ENCODE measurements at places on chromosomes 12 and 14.

DNA sequence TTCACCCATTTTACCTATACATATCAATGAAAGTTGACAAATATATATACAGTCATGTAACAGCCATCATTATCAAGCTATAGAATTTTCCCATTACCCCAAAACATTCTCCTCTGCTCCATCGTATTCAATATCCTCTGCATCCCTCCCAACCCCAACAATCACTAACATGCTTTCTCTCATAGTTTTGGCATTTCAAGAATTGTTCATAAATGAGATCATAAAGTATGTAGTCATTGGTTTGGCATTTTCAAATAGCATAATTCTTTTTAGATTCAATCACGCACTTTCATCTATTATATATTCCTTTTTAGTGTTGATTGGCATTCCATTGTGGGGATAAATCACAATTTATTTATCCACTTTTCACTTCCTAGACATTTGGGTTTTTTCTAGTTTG is 866.0 kb upstream of the TMEM132C start:
- no peak for DNase-seq

DNA sequence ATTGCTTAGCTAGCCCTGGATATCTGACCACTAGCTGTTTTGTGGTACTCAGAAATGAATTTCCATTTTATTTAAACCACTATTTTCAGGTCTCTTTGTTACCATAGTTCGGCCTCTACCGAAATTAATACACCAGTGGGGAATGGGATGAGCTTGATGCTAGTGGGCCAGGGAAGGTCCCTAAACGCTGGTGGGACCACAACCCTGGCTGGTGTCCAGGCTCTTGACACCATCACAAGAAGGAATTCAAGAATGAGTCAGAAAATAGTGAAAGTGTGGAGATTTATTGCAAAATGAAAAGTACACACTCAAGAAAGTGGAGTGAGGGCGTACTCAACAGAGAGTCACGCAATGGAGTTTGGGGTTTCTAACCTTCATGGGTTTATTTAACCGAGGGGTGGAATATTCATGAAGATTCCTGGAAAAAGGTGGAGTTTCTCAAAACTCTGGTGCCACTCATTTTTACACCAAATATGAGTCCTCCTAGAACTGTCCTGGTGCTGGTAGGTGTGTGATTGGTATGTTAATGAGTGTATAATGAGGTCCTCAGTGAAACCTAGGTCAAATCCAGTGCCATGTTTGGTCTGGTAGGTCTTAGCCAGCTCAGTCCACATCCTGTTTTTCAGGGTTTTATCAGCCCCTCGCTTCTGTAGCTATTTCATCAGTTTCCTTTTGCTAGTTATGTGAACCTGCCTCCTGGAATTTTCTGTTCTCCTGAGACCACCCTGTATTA is 38.9 kb upstream of the LRP6 start:
- no peak for DNase-seq

DNA sequence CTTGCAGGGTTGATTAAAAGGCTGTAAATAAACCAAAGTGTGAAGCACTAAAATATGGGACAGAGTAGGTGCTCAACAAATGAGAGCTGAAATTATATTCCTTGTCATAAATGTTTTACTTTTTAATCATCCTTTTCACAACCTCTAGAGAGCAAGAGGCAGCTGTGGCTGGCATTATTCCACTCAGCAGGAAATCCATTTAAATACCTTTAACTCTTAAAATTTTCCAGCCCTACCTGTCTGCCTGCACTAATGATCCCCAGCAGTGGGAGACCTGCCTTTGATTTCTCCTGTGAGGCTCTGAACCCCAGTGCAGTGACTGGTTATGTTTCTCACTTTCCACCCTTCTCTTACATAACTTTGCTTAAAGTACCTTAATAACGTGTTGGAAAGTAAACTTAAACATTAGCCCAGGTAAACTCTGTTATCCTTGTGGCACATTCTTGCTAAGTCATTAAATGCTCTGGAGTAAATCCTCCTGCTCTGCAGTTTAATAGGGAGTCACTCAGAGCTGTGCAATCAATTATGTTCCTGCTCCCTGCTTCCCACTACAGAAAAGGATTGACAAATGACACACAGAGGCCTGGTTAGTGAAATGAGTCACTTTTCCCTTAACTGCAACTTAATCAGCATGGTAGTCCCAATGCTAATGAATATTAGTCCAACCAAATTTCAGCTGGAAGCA is 755.7 kb upstream of the USP15 start:
- DNase-seq: no peak

- DNase-seq: no peak
Measured at GRCh38 chr12:85457016-85457415, 177.0 kb downstream of the ALX1 start.

- no peak for DNase-seq
Measured at GRCh38 chr14:63517354-63517753, 25.8 kb downstream of the PPP2R5E start.

- peak; percentile 48 for DNase-seq
Measured at GRCh38 chr12:26713885-26714383, 119.1 kb downstream of the ITPR2 start.

- DNase-seq: no peak
Measured at GRCh38 chr12:83996671-83997070, 915.9 kb downstream of the SLC6A15 start.

- no peak for DNase-seq
Measured at GRCh38 chr12:47744005-47744651, 14.6 kb downstream of the RAPGEF3 start.

DNA sequence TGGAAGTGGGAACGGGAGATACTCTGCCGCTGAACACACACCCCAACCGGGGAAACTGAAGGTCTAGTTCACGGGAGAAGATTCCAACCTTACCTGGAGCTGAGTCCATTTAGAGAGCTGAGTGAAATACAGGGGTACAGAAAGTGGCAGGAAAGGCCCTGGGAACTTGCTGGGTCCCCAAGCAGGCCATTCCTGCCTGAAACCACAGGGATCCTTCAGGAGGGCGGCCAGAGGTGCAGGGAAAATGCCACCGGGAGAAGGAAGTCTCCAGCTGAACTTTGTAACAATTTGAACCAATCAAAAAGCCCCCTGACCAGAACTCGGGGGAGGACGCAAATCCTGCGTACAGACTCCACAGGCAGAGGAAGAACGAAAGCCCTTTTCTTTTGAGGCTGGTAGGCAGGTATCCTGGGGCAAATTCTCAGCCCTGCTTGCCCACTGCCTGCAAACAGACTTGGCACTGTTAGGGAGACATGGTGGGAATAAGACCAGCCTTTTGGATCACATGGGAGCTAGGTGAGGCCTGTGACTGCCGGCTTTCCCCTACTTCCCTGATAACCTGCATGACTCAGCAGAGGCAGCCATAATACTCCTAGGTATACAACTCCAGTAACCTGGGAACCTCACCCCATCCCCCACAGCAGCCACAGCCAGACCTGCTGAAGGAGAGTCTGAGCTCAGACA is 170.9 kb downstream of the SEC23A start:
- DNase-seq: no peak

- DNase-seq: no peak
Measured at GRCh38 chr12:29591140-29592020, 93.9 kb upstream of the OVCH1 start.

- DNase-seq: no peak
Measured at GRCh38 chr14:88424573-88424972, 39.1 kb downstream of the SPATA7 start.

DNA sequence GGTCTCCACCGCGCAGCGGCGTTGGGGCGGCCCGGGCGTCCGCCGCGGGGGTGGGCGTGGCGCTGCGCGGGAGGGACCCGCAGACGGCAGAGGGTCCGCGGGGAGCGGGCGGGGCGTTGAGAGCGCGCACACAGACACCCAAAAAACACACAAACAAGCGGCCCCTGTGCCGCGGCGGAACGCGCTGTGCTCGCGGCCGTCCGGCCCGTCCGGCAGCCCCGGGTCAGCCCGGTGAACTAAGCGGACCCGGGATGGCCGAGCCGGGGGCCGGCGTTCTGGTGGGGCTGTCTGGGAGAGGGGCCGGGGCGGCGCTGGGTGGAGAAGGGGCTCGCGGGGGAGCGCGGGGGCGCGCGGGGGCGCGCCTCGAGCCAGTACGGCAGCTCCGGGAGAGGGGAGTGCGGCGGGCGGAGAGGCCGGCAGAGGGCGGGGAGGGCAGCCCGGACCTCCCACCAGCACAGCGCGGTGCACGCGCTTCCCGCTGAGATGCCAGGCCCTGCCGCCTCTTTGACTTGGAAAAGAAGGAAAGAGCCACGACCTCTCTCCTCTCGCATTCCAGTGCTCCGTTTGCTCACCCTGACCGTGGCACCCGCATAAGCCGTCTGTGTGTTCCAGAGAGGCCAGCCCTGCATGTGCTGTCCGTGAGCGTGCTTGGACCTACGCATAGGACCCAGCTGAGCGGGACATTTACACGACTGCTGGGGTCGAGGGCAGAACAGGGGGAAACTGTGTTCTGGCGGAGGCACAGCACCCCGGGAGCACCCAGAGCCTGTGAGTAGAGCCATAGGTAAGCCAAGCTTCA is 10.3 kb downstream of the SLC6A12 start:
- DNase-seq: no peak

DNA sequence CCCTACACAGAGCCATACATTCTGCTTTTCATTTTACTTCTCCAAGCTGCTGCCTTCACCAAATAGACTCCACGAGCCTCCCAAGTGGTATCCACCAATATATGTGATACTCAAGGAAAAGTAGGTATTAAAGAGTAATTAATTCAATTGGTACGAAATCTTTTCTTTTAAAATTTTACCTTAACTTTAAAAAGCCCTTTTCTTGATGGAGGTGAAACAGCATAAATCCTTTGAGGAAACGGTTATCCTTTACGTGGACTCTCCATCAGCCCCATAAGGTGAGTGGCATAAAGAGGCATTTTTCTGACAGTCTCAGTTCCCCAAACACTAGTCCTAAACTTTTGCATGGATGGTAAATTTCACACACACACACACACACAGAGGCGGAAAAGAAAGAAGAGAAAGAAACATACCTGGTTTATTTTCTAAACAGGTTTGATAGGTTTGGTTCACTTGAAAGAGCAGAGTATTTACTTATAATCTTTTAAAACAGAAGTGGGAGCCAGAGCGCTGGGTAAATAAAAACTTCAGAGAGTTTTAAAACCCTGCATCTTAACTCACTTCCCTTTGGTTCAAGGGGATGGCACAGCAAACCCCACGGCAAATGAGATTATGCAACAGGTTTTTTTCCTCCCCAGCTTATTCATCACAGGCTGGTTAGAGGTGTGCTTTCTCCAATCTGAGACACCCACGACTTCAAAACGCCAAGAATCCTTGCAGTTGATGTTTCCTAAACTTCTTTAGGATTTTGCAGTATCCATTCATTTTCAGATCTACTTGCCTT is 1.9 kb downstream of the DUSP16 start:
- DNase-seq: peak; percentile 66

DNA sequence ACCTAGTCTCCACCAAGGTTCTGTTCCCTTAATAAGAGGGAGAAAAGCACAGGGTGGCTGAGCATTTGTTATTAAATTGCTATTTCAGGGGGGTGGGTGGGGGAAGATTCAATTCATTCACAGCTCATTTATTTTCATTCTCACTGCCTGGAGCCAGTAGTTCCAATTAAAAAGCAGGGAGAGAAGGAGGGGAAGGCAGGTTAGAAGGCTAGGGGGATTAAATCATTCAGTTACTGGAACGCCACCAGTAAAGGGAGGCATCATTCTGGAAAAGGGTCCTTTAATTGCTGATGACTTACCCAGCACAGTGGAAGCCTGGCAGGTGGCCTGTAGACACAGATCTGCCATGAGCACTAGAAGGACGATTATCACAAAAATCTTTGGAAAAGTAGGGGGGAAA is 47.4 kb downstream of the NIN start:
- DNase-seq: no peak

GRCh38 chr14:36394593-36394992 is 74.2 kb upstream of the MBIP start:
- DNase-seq: no peak

GRCh38 chr12:87795555-87795954 is 233.6 kb downstream of the C12orf50 start:
- no peak for DNase-seq

DNA sequence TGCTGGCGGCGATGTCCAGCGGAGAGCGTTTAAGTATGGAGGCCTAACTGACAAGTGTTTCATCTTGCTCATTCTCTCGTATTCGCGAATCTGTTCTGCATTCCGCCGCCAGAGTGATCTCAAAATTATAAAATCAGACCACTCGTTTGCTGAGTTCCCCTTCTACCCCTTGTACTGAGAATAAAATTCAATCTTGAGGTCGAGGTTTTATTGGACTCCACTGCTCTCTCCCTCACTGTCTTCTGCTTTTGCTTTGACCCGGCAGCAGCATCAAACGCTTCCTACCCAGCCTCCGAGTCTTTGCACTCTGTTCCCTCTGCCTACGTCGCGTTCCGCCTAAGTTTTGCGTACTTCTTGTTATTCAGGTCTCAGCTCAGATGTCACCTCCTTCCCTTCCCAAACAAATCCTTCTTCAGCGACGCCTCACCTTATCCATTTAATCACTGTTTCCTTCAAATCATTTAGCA is 462 bp downstream of the KNTC1 start:
- no peak for DNase-seq

GRCh38 chr12:52121824-52122539 is 42.5 kb downstream of the SMIM41 start:
- no peak for DNase-seq

DNA sequence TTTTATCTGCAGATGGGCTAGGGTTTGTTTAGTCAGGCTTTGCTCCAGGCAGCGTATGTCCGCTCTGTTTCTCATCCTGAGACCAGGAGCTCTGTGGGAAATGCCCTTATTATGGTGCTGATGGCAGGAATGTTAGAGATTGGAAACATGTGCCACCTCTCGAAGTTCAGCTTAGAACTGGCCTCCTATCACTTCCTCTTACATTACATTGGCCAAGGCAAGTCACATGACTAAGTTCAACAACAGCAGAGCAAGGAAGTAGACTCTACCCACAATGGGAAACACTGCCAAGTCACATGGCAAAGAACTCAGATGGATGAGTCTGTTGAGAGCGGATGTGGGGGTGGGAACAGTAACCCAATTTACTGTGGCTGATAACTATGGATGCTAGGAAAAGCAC is 161.9 kb upstream of the WSCD2 start:
- no peak for DNase-seq

Measured in GM12878 (cell line).